ENCODE measurements at places on chromosomes 1 and 21.

GRCh38 chr1:245292141-245292540, 137.4 kb downstream of the KIF26B start:
- DNase-seq, result no peak

DNA sequence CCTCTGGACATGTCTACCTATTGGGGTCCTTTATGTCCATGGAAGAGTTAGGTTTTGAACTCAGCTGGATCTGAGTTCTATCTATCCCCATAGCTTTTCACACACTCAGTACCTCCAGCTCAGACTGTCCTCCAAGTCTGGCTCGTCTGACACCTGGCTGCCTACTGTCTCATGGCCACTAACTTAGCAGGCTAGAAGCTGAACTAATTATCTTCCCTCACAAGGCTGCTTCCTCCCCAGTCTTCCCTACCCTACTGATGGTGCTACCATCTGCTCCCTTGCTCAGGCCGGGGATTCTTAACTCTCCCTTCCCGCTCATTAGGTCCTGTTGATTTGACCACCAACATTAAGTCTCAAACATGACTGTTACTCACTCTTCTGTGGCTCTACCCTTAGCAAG, 13.4 kb downstream of the VANGL2 start:
- no peak for DNase-seq

- no peak for DNase-seq
Measured at GRCh38 chr21:31847761-31848160, 25.1 kb upstream of the HUNK start.

DNA sequence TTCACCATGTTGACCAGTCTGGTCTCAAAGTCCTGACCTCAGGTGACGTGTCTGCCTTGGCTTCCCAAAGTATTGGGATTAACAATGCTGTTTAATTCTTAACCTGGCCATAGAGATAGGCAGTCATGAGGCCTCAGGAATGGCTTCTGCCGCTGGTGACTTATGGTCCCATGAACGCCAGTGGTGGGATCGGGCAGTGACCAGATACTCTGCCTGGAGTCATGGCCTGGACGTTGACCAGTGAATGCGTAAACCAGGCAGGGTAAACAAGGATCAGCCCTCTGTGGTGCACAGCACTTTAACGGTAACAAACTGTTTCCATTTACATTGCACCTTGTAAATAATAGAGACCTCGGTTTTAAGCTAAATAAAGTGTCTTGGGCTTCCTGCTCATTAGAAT, 23.0 kb downstream of the MTARC1 start:
- DNase-seq, result no peak

GRCh38 chr1:24566236-24566867, 10.5 kb downstream of the NCMAP start:
- DNase-seq, result no peak

- no peak for DNase-seq
Measured at GRCh38 chr1:20836230-20836629, 49.1 kb upstream of the HP1BP3 start.

DNA sequence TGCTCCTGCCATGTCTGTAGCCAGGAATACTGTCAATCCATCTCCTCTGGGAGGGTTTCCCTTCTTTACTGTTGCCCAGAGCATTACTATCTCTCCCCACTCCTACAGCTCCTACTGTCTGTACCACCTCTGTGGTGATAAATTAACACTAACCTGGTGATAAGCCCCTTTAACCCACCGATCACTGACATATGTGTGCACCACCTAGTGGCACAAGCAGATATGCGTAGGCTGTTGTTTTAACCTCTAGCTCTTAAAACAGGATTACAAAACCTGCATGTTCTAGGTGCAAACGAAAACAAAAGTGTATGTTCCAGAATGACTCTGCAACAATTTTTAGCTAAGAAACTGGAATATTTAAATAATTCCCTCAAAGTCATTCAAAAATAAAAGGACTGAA, 93.9 kb upstream of the BEND5 start:
- no peak for DNase-seq

GRCh38 chr1:193703121-193703520, 516.7 kb upstream of the B3GALT2 start:
- DNase-seq, result no peak

DNA sequence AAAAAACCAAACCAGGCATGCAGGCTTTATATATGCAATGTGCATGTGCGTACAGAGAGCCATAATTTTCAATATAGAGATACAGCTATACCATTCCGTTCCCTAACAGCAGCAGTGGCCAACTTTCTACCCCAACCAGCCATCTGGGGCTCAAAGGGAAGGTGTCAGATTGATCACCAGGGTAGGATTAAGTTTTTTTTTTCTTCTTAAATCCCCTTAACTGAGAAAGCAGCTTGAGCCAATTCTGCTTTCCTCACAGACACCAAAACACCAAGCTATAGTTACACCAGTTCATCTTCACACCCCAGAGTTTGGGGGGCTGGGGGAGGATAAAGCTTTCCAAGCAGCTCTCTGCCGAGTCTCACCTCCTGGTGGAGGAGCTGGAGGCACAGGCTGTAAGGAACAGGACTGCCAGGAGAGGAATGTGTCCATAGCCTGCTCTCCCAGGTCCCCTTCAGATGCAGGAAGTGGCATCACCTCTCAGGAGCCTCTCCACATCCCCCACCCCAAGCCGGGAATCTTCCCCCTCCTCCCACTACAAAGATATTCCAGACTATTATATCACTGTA, 87.9 kb downstream of the SSBP3 start:
- DNase-seq, result no peak

Measured in CD4-positive, alpha-beta T cell treated with Interleukin-15 for 4 hours (primary cell).